Hypothalamus (tissue), 51 donors: ENCODE measurements at places on chromosomes 5 and 9.

DNA sequence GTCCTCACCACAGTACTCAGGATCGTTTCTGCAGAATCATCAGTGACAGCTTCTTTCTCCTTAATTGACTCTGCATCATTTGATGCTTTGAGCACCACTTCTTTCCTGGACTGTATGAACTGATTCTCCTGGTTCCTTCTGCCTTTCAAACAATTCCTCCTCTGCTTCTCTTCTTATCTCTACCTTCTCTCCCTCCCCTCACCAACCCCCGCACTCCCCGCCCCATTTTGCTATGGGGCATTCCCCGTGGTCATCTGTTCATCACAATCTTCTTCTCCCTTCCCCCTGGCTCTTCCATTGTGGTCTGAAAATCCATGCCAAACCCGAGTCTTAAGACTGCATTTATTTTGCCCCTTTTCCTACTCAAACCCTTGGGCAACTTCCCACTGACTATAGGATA lies 57.9 kb downstream of the FAM78A start:
- DNase-seq = no peak

DNA sequence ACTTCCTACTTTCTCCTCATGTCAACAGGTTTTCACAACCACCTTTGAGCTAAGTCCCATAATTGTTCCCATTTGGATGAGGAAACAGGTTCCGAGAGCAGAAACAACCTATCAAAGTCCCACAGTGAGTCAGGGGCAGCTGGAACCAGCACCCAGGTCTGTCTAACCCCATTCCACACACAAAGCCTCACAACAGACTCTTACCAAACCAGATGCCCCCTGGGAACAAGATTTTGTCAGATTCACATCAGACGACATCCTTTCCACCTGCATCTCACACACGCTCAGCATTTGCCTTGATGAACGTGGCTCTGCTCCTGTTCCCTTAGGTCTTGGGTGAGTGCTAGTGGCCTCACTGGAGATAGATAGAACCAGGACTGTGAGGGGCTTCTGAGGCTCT lies 17.0 kb downstream of the SWI5 start:
- DNase-seq = no peak

DNA sequence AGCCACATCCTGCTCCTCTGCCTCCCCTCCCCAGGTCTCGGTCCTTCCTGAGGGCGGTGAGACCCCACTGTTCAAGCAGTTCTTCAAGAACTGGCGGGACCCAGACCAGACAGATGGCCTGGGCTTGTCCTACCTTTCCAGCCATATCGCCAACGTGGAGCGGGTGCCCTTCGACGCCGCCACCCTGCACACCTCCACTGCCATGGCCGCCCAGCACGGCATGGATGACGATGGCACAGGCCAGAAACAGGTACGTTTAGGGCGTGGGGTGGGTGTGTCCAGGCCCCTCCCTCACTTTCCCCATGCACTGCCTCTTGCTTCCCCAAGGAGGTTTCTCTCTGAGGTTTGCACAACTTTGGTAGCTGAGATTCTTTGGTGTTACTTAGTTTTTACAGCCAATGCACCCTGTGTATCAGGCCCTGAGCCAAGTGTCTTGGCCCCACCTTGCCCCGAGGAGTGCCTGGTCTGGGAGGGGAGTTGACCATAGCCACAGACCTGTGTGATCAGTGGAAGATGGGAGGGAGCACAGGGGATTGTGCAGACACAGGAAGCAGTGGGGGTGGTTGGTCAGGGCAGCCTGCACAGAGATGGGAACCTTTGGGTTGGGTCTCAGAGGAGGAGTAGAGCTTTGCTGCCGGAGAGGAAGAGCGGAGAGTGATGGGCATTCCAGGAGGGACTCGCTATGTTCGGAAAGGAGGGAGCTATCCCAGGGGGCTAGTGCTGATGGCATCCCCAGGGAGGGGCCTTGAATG lies 50.8 kb downstream of the GSN start:
- DNase-seq = no peak

GRCh38 chr9:81661339-81661738 lies 28.0 kb downstream of the TLE1 start:
- DNase-seq = no peak

DNA sequence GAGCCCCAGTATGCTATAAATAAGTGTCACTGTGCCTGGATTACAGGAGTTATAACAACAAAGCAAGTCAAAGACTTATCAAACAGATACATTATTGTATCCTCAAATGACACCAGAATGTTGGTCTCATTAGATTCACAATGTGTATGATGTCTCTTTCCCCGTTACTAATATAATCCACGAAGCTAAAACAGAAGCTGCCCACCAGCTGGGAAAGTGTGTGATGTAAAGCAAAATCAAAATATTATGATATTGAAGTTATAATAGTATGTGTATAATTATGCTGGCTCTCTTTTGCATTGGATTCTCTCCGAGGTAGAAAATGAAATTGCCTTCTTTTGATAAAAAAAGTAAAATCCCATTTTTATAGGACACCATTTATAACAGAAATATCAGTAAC lies 127.3 kb upstream of the MAN2A1 start:
- DNase-seq = no peak

DNA sequence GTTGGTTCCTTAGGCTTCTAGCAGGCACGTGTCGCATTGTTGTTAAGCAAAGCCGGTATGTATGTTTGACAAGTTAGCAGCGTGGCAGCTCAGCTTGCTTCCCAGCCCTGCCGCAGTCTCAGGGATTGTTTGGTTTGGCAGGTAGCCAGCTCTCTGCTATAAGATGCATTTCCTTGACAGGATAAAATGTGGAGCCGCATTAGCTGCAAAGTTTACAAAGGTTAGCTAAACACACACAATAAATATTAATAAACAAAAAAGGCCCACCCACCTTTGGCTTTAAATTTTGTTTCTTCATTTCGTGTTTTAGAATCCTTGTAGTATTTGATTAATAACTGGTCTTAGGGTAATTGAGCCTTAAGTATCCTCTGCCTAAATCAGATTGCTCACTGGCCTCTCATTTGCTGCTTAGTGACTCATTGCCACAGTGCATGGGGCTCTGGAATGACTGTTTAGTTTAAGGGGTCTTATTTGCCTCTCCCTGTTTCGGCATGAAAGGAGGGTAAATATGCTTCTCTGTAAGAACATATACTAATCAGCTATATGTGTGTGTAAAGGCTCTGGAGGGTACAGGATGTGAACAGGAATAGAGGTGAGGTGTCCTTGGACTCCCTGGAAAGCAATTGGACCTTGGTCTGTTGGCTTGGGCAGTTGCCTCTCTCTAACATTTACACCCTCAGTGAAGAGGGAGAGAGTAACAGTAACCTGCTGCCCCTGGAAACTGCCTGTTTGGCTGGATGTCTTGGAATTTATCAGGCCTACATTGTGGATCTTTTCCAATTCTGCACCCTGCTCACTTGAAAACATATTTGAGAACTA lies 122.0 kb downstream of the GDNF start:
- DNase-seq = no peak

DNA sequence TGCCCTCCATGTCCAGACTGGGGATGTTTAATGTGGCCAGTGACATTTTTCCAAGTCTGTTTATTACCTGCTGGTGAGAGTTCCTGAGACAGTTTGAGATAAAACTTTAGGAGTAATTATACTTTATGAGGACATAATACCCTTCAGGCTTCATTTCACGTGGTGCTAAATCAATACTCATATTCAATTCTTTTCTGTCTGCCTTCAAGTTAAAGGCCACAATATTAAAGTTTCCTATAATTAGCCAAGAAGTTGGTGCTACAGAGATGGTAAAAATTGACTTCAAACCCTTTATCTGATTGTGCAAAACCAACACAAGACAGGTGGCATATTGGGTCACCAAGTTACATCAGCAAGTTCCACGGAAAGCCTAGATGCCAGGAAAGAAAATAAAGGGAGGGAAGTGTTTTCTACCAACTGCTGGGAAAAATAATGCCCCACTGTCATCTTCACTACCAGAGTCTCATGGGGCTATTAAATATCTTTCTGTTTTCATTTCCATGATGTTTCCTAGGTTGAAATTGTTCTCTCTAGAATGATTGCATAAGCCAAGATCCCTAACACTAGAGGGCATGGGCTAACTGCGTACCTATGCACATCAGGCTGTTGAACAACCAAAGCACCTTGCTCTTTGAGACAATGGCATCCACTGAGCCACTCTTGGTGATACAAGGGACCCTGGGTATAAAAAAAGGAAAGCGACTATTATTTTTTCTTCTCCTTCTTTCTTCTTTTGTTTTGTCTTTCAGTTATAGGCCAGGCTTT lies 68.7 kb downstream of the INSYN2B start:
- DNase-seq = no peak

DNA sequence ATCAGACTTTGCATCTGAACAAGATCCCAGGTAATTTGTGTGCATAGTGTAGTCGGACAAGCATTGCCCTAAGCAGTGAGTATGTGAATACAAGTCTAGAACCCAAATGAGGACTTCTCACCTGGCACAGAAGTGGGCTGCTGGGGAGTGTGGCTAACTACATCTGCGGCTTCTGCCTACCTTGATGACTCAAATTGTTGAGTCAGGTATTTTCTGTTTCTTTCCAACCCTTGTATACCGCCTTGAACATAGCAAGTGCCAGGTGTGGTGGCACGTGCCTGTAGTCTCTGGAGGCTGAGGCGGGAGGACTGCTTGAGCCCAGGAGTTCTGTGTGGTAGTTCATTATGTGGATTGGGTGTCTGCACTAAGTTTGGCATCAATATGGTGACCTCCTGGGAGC lies 7.9 kb upstream of the JADE2 start:
- no peak for DNase-seq

- no peak for DNase-seq
Measured at GRCh38 chr5:176741561-176742211, 68.7 kb upstream of the UNC5A start.

- DNase-seq = no peak
Measured at GRCh38 chr5:155700333-155700732, 626.6 kb upstream of the SGCD start.

GRCh38 chr5:116409591-116410296 lies 164.9 kb downstream of the SEMA6A start:
- DNase-seq = no peak

DNA sequence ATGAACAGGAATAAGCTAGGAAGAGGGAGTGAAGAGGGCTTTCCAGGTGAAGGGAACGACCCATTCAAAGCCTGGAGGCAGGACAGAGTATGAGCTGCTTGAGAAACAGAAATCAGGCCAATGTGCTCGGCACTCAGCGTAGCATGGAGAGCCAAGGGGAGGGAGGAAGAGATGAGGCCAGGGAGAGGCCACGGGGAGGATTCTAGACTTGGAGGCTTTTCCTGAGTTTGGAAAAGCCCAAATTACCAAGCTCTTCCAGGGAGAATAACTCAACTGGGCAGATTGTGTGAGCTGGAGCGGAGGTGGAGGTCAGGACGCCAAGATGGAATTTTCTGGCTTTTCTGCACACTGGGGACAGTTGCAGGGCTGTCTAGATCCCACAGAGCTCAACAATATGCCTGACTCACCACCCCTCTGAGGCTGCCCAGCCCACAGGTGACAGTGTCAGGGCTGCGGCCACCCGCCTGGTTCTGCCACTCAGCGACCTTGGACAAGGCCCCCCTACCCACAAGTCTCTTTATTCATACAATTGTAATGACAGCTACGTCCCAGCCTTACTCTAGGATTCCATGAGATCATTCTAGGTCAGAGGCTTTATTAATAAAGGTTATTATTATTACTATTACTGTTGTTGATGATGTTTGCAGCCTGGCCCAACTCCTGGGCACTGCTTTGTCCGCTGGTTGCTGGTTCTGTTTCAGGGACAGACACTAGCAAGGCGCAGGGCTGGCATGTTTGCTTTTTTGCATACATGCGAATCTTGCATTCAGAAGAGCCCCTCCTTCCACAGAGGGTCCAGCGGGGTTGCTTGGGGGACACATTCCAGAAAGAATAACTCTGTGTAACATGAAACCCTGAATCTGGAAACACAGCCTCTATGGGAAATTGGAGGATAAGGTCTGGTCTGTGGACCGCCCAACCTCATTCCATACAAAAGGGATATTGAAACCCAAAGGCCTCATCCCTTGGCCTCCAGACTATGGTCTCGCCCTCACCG lies 9.4 kb upstream of the LMX1B start:
- no peak for DNase-seq
